ENCODE measurements at places on chromosomes 6 and 20. TPM values are rescaled to one million over a fixed set of nuclear protein-coding genes. Genes with fewer than 3 reads are reported as not detected.

Gene JAG1
- 43.6 TPM for total RNA-seq

Gene RNF146
- 14.6 TPM for total RNA-seq

Gene CCHCR1
- total RNA-seq, result 29.2 TPM

Gene MLIP
- not detected for total RNA-seq

Gene C20orf204
- 0.50 TPM for total RNA-seq

Gene SYNJ2
- 68.5 TPM for total RNA-seq

Gene ISM1
- total RNA-seq, result 2.6 TPM

Gene PRND
- total RNA-seq, result 0.18 TPM

Gene APOM
- 2.5 TPM for total RNA-seq

Gene RGS17
- total RNA-seq, result 9.0 TPM

Gene EMILIN3
- total RNA-seq, result not detected

Gene WFDC12
- total RNA-seq, result not detected

Gene RBBP8NL
- not detected for total RNA-seq

Gene SIRPB2
- total RNA-seq, result not detected

Gene CLVS2
- not detected for total RNA-seq

Gene KHDC1L
- not detected for total RNA-seq

Gene TAGAP
- total RNA-seq, result not detected

Gene FOXC1
- total RNA-seq, result 6.5 TPM

Gene CEP85L
- total RNA-seq, result 8.8 TPM

Gene ULBP2
- 12.2 TPM for total RNA-seq

Data from HT1080 (cell line).